ENCODE measurements at places on chromosomes 4 and X. TPM values are rescaled to one million over a fixed set of nuclear protein-coding genes. Genes with fewer than 3 reads are reported as not detected.

- no peak for DNase-seq
These were observed 1060.5 kb upstream of the INTU start for GRCh38 chr4:126572264-126572663.

DNA sequence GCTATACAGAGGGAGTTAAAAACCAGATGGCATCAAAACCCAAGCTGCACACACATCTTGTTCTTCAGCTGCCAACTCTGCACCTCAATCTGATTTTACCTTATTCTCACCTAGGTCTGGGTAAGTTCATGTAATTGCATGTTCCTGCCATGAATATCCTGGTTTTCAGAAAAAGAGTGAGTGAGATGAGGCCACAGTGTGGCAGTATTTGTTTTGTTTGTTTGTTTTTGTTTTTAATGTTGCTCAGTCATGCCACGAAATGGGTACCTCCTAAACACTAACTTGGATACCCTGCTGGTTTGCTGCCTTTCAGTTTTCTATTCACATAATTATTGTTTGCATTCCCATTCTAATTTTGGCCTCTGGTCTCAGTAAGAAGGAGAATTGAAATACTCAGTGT, 22.5 kb downstream of the TMEM164 start:
- DNase-seq: no peak

- no peak for DNase-seq
These were observed 3.4 kb upstream of the NKX6-1 start for GRCh38 chr4:84502333-84502954.

DNA sequence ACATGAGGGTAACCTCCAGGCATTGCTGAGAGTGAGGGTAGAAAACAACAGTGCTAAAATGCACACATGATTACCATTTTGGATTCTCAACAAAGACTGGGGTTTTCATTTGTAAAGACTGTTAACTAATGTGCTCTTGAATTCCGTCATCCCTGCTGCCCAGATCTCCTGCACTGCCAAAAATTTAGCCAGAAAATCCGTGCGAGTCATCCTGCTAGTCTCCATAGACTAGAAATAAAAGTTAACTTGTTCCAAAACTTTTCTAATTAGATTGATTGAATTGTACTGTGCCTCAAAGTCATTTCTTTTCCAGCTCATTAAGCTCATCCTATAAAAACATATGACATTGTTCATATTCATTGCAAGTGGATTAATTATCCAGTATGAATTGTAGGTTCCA, 99.8 kb downstream of the ARSF start:
- DNase-seq: no peak

DNA sequence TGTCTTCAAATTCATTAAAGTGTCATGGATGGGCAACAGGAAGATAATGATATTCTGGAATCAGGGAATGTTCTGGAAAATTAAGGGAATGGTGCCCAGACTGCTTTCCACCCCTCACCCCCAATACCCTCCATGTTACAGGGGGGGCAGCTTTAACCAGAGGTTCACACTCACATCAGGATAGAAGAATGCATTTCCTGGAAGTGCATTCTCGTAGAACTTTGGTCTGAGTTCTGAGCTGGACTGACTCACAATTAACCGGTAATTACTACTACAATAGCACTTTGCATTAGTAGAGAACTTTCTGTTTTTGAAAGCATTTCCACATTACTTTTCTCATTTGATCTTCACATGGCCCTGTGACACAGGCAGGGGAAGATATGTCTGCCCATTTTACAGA, 52.5 kb upstream of the SHISA3 start:
- DNase-seq: no peak

DNA sequence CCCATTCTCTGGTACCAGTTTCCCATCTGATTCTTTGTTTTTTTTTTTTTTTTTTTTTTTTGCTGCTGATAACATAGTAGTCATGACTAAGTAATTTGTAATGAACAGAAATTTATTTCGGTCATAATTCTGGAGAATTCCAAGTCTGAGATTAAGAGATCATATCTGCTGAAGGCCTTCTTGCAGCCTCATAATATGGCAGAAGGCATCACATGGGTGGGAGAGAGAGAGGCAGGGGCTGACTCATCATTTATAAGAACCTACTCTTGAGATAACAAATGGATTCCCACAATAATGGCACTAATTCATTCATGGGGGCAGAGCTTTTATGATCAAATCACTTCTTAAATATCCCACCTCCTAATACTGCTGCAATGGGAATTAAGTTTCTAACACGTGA, 1034.3 kb downstream of the STIM2 start:
- DNase-seq: no peak

DNA sequence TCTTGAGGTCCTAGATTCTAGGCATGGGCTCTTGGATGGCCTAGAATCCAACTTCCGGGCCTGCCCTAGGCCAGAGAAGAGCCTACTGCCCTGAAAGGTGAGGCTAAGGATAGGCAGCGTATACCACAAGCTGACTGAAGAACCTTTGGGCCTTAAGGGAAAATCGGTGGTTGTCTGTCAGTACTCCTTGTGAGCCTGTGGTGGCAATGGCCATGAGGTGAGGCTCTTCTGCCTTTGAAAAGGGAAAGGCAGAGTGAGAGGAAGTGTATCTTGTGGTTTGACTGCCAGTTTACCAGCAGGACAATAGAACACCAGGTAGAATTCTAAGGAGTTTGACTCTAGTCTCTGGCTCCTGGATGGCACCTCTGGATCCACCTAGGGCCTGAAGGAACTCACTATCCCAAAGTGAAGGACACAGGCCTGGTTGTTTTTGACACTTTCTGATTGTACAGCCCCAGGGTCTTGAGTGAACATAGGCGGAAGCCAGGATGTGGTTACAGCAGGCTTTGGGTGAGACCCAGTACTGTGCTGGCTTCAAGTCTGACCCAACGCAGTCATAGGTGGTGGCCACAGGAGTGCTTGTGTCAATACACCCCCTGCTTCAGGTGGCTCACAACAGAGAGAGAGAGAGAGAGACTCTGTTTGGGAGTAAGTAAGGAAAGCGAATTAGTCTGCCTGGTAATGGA, 20.9 kb downstream of the ITIH6 start:
- no peak for DNase-seq

DNA sequence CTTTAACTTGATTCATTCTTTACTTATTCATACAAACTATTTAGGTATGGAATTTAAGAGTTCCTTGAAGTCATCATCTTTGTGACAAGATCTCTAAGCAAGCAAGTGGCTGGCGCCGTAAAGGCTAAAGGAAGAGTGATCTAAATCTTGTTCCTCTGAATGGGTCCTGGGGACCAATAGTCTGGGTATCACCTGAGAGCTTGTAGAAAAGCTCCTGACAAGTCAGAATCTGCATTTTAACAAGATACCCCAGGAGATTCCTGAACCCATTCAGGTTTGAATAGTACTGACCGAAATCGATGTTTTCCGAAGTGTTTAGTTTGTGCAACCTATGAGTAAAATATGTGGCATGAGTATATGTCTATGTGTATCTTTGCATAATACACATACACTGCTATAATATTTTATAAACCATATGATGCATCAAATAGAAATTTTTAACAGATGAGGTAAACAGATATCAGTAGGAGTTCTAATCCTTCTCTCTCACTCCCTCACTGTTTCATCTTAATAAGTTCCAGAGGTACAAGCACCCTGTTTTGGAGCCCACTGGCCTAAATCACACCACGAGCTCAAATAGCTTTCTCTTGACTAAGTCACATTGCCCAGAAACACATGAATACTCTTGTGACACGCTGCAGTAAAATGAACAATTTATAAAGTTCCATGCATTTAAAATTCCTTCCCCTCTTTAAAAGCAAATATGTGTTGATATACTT, 170.0 kb downstream of the RELL1 start:
- DNase-seq: no peak

GRCh38 chr4:148857239-148857972, 415.2 kb upstream of the NR3C2 start:
- DNase-seq: no peak

GRCh38 chr4:154559494-154560418, 3.1 kb upstream of the FGB start:
- no peak for DNase-seq

DNA sequence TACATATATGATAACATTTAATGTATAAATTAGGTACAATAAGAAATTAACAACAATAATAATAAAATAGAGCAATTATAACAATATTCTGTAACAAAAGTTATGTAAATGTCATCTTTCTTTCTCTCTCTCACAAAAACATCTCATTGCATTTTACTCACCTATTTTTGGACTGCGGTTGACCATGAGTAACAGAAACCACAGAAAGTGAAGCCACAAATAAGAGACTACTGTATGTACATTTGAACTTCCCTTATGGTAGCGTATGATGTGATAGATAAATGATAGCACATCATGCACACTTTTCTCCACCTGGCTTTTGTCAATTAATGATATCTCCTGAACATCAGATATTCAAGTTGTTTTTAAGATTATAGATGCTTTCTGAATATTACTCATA, 80.5 kb downstream of the HNRNPD start:
- no peak for DNase-seq

DNA sequence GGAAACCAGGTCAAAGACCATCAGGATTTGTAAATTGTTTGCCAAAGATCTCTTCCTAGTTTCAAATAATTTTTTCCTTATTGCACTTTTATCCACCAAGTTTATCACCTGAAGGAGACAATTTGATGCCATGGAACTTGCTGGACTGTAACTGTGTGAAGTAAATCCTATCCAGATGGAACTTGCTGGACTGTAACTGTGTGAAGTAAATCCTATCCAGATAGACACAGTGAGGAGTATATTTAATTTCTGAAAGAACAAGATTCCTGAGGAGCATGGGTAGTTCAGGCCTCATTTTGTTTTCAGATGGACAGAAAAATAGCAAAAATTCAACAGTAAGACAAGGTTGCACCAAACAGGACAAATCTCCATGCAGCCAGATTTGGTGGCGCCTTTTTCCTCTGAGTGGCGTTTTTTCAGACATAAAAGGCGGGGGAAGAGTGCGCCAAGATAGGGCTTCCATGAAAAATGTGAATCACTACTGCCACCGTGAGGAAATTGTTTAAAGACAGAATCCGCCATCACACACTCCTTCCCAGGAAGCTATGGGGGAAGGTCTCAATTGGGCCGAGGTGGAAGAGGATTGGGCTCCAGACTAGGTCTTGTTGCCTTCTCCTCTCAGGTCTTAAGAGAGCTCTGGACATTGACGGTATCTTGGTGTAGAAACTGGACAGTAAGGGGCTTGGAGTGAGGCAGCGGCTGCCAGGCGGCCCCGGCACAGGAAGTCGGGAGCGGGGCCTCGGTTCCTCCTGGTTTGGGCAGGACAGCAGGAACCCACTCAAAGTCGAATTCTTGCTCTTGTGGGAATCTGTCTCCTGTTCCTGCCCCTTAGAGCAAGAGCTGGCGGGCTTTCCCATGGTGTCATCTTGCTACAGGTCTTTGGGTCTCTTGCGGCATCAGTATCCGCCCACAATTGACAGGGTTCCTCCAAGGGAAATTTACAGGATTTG, 234.7 kb downstream of the OR13H1 start:
- peak; percentile 63 for DNase-seq

LRIT3 gene
- total RNA-seq: 1.2 TPM

ARMCX1 gene
- total RNA-seq: 33.5 TPM

WNK3 gene
- 12.9 TPM for total RNA-seq

WDR17 gene
- total RNA-seq: 77.4 TPM

ADH1C gene
- not detected for total RNA-seq

ATP6AP2 gene
- 168 TPM for total RNA-seq

CT47B1 gene
- total RNA-seq: not detected

SLC6A8 gene
- total RNA-seq: 331 TPM

Measured in dorsolateral prefrontal cortex (tissue), 122 donors.